Stimulated activated CD8-positive, alpha-beta memory T cell treated with anti-CD3 and anti-CD28 coated beads, Interleukin-15, amount 100 ng/mL, for 1 hour (primary cell): ENCODE measurements at places on chromosomes 3 and 15.

DNA sequence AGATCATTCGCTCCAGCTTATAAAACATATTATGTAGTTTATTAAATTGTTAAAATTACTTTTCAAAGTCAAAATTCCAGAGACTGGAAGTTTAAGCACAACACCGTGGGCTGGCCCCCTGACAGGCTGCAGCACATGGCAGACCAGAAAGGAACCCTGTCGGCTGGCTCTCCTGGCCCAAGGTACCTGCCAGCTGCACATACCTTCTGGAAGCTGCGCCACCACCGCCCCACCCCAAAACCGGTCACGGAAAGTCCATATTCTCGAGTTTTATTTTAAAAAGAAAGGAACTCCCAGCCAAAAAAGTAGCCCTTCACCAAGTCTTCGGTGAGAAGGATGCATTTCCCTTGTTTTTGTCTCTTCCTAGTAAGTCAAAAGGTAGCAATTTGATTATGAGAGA is 94.6 kb downstream of the FOXP1 start:
- DNase-seq: no peak

GRCh38 chr3:2802429-2802828 is 307.7 kb downstream of the IL5RA start:
- DNase-seq: no peak

DNA sequence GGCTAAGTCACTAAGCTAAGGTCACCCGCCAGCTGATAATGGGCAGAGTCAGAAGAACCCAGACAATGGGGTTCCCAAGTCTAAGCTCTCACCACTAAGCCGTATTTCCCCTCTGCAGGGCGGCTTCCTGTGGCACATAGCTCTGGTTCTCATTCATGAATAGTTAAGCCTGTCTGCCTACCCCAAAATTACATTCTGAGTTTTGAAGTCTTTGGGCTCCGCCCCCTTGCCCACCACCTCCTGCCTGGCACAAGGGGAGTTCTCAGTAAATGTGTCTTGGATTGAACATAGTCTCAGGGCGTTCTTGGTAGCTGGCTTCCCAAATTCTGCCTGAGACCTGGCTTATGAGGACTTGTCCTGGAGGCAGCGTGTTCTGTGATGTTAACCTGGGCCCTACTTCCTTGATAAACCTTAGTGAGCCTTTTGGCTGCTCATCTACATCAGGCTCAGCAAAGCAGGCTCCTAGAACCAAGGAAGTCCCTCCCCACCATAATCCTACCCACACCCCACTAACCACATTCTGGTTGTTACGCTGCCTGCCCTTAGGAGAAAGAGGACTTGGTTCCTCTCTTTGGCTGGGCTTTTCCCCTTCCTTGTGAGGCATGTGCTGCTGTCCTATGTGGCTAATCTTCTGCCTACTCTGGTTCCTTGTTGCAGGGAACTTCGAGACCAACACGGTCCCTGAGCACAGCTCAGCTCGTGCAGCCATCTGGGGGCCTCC is 54.9 kb downstream of the STARD5 start:
- no peak for DNase-seq

DNA sequence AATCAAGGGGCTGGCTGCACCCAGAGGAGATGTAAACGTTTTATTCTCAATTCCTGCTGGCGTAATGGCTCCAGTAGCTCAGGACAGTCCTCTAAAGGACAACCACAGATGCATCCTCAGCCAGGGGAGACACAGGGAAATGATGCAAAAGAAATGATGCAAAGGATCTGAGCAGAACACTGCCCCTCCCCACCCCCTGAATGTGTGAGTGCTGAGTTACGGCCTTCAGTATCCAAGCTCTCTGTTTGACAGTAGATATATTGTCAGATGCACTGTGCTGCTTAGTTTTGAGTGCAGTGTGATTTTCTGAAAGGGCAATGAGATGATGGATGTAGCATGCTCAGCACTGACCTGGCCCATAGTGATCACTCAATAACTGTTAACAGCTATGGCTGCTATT is 41.4 kb upstream of the CTDSPL start:
- DNase-seq: no peak

DNA sequence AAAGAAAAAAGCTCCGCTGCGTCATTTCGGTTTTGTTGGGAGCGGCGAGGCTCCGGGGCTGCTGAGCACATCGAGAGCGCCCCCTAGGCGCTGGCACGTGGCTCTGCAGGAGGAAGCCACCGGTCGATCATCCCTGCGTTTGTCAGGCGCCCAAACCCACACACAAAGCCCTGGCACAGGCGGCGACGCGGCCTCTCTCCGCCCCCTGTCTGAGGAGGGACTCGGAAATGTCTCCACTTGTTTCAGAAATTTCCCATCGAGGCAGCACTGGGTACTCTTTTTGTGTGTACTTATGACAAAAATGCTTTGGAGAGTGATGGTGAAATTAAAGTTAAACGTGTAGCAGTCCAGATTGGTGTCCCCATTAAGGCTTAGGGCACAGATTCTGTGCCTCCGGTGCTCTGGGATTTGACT is 407.3 kb upstream of the ONECUT1 start:
- no peak for DNase-seq

- no peak for DNase-seq
These were observed 31.1 kb downstream of the FAM174B start for GRCh38 chr15:92624401-92624991.

DNA sequence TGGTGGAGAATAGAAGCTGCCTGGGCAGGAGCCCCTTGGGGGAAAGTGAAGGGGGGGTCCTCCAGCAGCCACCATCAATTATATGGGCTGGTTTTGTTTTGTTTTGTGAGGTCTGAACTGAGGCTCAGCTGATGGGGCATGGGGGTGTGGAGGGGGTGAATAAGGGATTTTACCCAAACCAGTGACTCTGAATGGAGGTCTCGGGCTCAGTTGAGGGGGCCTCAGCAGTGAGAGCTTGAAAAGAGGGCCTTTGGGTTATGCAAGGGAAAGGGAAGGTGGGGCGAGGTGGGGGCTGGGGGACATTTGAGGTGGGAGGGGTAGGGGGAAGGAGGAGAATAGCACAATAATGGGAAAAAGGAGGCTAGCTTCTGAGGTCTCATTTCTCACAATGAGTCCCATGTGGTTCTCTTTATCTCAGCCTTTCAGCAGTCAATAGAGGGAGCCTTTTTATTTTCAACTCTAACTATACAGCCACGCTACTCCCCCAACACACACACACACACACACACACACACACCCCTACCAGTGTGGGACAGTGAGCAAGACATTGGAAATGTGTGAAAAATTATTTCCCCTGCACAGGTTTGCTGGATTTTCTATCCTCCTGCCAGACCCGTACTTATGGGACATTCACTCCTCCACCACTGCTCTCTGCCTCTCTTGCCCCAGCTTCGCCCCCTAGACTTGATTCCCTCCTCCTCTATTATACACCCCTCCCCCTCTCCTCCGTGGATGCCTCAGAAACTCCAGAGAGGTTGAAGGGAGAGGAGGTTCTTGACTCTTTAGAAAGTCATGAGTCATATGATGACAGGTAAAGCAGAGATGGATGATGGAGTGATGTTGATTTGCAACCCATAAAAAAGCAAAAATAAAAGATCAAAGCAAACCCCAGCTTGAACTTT is 96.0 kb downstream of the GTPBP8 start:
- DNase-seq: no peak

DNA sequence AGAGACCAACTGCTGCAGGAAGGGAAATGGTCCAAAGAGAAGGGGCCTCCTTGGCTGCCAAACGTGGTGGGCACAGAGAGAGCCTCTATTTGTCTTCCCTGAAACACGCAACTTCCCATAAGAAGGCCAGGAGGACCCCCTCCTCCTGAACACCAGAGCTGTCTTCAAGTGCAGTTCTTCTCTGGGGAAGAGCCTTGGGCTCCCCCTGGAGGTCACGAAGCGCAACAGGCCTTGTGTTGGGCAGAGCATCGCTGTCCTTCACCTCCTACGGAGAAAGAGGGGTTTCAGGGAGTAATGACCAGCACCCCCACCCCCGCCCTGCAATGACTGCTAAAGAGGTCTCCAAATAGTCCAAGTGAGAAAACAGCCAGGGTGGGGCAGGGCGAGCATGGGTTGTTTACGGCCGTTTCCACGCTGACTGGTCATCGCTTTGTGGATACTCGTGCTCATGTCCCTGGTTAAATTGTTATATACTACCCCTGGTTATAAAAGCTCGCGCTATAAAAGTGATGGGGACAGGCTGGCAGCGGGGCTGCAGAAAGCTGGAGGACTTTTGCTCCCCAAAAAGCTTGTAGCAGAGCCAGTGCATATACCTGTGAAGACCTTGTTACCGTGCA is 397.5 kb upstream of the ATP10A start:
- DNase-seq: no peak

GRCh38 chr3:99714146-99714545 is 75.8 kb downstream of the COL8A1 start:
- DNase-seq: no peak
